Glutamatergic neuron (in vitro differentiated cells): ENCODE measurements at places on chromosomes 16 and 17. TPM values are rescaled to one million over a fixed set of nuclear protein-coding genes. Genes with fewer than 3 reads are reported as not detected.

DNA sequence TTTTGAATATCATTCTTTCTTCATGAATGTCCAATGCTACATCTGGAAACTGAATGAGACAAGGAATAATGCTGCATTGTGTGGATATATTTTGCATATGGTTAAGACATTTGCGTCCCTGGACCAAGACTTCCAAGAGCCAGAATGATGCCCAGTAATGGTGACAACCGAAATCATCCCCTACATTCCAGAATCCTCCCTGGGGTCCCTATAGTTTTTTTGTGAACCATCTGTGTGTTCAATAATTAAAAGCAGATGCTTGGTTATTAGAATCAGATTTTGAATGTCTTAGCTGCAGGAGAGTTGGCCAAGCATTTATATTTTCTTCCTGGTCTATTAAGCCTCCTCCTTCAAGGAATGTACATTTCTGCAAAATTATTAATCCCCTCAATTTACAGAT, 426.7 kb upstream of the CDH8 start:
- no peak for DNase-seq

- no peak for DNase-seq
Measured at GRCh38 chr16:57377080-57377841, 5.0 kb downstream of the CX3CL1 start.

- peak; percentile 67 for DNase-seq
Measured at GRCh38 chr17:74296548-74296936, 22.5 kb downstream of the DNAI2 start.

DNA sequence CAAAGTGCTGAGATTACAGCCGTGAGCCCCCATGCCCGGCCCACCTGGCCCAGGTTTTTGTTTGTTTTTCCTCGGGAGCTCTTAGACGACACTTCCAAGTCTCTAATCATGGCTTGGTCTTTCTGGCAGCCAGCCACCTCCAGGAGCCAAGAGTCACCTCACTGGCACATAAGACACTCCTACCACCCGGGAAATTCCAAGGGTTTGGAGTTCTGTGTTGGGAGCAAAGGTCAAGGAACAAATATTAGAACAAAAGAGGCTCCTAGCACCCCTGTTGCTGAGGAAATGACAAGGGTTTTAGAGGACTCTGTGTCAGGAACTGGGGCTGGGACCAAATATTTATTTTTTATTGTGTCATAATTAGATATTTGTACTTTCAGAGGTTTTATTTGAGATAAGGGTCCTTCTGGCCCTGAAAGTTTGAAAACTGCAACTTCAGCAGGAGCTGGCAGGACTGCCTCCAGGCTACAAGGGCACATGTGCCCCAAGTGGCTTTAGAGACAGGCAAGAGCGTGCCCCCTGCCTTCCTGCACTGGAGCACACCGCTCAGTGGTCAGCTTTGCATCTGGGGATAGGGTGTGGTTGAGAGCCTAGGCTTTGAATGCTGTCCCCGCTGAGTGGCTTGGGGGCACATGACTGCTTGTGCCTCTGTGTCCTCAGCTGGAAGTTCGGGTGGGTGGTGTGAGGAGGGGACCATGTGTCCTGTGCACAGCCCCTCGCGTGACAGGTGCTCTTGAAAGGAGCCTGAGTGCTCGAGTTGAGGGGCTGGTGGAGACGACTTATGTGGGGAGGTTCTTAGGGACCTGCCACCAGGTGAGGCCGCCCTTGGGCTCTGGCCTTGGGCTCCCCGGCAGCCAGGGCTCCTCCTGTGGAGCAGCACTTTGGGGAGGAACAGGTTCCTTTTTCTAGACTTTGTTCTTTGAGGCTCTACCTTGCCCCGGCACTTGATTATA, 29.7 kb downstream of the MGRN1 start:
- no peak for DNase-seq

DNA sequence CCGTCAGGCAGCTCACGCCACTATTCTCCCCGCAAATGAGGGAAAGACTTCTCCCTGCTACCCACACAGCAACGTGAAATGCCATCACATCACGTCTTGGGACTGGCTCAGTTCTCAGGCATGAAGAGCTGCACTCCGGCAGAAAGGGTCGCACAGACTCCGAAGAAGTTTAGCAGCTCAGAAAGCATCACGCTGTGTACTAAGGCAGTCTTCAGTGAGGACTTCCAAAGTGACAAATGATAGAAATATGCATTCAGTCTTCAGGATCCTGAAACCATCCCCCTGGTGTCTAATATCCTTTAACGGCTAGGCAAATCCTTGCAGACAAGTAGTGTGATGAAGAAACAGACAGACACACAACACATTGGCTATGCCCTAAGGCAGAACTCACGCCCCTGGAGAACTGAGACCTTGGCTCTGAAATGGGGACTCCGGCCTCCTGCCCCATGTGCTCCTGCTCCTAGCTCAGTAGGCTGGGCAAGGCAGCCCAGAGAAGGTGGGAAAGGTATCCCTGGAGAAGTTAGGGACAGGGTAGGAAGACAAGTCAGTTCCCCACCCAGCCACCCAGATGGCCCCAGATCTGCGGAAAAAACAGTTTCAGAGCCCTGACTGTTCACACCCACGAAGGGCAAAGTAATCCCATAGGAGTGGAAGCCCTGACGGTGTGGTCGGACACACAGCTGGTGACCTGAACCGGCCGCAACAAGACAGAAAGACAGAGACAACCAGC, 1.6 kb downstream of the XYLT1 start:
- DNase-seq: peak; percentile 24

Gene RASL10B
- total RNA-seq: 3.3 TPM

- DNase-seq: no peak
Measured at GRCh38 chr16:80557037-80557436, 16.2 kb downstream of the DYNLRB2 start.

Gene ZPBP2
- not detected for total RNA-seq

Gene NGFR
- total RNA-seq: 131 TPM

Gene KRTAP1-5
- not detected for total RNA-seq

DNA sequence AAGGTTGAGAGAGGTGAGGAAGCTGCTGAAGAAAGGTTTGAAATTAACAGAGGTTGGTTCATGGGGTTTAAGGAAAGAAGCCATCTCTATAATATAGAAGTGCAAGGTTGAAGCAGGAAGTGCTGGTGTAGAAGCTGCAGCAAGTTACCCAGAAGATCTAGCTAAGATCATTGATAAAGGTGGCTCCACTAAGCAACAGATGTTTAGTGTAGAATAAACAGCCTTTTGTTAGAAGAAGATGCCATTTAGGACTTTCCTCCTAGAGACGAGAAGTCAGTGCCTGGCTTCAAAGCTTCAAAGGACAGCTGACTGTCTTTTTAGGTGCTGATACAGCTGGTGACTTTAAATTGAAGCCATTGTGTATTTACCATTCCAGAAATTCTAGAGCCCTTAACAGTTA, 29.3 kb downstream of the GOSR1 start:
- DNase-seq: no peak

DNA sequence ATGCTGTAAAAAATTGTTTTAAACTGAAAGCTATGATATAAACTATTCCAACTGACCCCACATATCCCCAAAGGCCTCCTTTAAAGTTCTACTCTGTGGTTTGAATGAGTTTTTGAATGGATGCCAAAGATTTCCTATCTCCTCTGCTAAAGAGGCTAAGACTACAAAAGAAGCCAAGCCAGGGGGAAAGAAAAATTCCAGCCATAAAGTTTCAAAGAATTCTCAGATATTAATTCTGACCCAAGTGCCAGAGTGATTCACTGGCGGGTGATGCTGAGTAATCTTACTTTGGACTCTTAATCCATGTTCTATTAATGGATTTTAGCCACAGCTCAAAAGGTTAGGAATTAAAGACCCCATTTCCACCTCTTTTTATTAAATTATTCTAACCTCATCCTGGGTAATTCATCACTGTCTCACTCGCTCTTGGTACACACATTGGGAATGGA, 60.7 kb downstream of the HS3ST3A1 start:
- DNase-seq: no peak

Gene TMED6
- not detected for total RNA-seq

- DNase-seq: no peak
Measured at GRCh38 chr17:80033840-80034239, 1.8 kb downstream of the TBC1D16 start.

Gene ZFHX3
- total RNA-seq: 6.8 TPM

DNA sequence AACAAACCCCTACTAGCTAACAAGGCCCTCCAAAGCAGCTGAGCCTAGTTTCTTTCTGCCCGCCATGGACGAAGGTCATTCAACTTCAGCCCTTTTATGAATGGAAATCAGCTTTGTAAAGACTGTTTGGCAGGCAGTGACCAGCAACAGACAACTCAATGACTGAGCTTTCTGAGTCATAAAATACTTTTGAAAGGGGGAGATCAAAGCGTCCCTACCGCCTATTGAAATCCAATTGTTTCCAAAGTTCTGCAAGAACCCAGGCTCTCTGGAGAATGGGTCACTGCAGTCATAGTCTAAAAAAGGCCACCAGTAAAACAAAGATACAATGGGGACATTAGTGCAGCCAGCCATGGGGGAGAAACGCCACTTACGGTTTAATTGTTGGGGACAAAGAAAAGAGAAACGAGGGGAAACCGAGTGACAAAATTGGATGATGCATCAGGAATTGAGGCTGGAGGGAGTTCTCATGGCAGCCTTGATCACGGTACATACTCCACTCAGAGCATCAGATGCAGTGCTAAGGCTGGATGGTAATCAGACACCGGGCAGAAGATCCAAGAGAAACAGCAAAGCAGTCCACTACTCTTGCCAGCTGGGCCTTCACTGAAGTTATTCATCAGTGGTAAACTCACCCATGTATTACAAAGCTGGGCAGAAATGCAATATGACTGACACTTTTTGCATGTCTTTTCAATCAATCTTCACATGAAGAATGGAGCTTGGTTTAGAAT, 9.8 kb downstream of the ADAMTS18 start:
- DNase-seq: no peak

Gene FAM83G
- 2.0 TPM for total RNA-seq

Gene ZG16B
- not detected for total RNA-seq

Gene SPNS3
- not detected for total RNA-seq

GRCh38 chr17:15412606-15413005, 54.8 kb downstream of the CDRT4 start:
- no peak for DNase-seq

Gene GP1BA
- total RNA-seq: 0.47 TPM

Gene KRT33A
- not detected for total RNA-seq

GRCh38 chr16:6258056-6258455, 1074.6 kb upstream of the RBFOX1 start:
- DNase-seq: no peak

- DNase-seq: no peak
Measured at GRCh38 chr16:65481956-65482355, 360.1 kb upstream of the CDH11 start.

GRCh38 chr16:86625821-86626220, 47.5 kb downstream of the FOXL1 start:
- DNase-seq: no peak

DNA sequence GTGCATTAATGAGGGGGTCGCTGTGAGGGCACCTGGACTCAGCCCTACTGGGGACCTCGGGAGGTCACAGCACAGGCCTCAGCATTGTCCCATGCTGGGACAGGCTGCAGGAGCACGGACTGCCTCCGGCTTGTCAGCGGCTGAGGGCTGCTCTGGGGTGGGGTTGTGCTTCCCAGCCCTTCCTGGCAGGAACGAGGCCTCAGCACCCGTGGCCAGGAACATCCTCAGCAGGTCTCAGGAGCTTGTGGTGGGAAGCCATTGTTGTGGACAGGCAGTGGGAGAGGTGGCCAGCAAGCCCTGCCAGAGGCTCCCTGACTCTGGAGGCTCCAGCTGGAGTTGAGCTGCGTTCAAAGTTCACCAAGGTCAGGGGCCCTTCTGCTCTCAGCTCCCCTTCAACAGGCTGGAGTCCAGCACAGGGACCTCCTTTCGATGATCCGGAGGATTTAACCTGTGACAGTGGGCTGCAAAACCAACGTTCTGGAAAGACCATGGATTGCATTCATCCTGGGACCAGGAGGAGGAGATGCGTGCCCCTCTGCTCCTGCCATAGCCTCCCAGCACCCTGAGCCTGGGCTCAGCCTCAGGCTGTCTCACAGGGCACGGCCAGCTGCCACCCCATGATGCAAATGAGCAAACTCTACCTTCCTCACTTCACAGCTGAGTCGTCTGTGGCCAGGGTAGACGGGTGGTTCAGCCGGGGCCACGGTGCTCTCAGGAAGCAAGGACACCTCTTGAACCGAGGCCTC, 32.6 kb downstream of the FOXL1 start:
- DNase-seq: no peak

Gene UBTF
- 97.6 TPM for total RNA-seq

Gene CHRNB1
- total RNA-seq: 16.4 TPM

DNA sequence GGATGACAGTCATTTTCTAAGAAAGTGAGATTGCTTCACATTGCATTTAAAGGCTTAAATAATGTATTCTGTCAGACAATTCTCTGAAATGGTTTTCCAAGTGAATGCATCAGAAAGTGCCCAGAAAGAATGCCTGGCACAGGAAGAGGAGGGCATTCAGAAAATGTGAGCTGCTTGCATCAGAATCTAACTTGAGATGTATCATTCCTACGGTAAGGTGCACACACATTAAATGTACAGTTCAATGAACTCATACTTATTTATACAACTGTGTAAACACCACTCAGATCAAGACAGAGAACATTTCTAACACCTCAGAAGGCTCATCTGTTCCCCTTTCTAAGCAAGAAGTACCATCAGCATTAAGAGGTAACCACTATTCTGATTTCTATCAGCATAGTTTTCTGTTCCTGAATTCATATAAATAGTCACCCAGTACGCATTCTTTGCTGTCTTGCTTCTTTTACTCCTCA, 638.0 kb downstream of the MAF start:
- DNase-seq: no peak

- DNase-seq: no peak
Measured at GRCh38 chr17:48577330-48577945, 712 bp downstream of the HOXB4 start.

DNA sequence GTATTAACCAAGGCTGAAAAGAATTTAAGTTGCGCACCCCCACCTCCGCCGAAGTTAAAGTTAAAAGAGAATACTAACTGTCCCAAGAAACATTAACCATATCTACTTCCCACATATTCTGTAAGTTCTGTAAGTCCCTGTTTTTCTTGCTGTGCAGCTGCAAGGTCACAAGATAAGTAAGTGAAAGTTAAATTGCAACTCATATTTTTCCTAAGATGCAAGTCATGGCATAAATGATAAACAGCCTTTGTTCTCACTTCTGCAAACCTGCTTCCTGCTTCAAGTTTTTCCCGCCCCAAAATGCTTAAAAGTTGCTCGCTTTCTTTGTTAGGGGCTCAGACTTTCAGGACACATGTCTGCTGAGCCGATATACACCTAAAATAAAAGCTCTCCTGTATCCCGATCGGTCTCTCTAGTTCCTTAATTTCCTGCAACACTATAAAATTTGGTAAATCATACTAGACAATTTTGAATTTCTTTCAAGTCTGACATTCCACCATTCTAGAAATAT, 32.6 kb upstream of the ABCA9 start:
- no peak for DNase-seq

GRCh38 chr17:74009056-74009625, 194.3 kb upstream of the RPL38 start:
- no peak for DNase-seq

Gene PLLP
- total RNA-seq: not detected

Gene PYDC1
- total RNA-seq: not detected

- no peak for DNase-seq
Measured at GRCh38 chr16:81485824-81486539, 41.4 kb downstream of the CMIP start.

- DNase-seq: no peak
Measured at GRCh38 chr17:40936976-40937375, 470 bp downstream of the KRT23 start.

Gene GLTPD2
- total RNA-seq: not detected
